ENCODE measurements at places on chromosomes 7 and 10.

- DNase-seq = no peak
Observed at GRCh38 chr7:138458576-138459412, 1.3 kb upstream of the TRIM24 start.

- no peak for DNase-seq
Observed at GRCh38 chr10:6494936-6495592, 85.0 kb downstream of the PRKCQ start.

- DNase-seq = no peak
Observed at GRCh38 chr10:81040031-81040430, 502.3 kb downstream of the SH2D4B start.

GRCh38 chr7:12712236-12712635 lies 24.8 kb downstream of the ARL4A start:
- no peak for DNase-seq

DNA sequence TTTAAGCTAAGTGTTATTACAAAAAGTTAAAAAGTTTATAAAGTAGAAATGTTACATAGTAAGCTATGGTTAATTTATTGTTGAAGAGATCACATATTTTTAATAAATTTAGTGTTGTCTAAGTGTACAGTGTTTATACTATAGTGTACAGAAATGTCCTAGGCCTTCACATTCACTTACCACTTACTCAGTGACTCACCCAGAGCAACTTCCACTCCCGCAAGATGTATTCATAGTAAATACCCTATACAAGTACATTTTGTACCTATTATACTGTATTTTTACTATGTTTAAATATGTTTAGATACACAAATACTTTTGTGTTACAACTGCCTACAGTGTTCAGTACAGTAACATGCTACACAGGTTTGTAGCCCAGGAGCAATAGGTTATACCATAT lies 69.2 kb downstream of the DNAJC1 start:
- no peak for DNase-seq

All from germinal center (tissue), 1 donor.